ENCODE measurements at places on chromosomes 7 and 10. TPM values are rescaled to one million over a fixed set of nuclear protein-coding genes. Genes with fewer than 3 reads are reported as not detected.

Gene EPO
- total RNA-seq, result not detected

DNA sequence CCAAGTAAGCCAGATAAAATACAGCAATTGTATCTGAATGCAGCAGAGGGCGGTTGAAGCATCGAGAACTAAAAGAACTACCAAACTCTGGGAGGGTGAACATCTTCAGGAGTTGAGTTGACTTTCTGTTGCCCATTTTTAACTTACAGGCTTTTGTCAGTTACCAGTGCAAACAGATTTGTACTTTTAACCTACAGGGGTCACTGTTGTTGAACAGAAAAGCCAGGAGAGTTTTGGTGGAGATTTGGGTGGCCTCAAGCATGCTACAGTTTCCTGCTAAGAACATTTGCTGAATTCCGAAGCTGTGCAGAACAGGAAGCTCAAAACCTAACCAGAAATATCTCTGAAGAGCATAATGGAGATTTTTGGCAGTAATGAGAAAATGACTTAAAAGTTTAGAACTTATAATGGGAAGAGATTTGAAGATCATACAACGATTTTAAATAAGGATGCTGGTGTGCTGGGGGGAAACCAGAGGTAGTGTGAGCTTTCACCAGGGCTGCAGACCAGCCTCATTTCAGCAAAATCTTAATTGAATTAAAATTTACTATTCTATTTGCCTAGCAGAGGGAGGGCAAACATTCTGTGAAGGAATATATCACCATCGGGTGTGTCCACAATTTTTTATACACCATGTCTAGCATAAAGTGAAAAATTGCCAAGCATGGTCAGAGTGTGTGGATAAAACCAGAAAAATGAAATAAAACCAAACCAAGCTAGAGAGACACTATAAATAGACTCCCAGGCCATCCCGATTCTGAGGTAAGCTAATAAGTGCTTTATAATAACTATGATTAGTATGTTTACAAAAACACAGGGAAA, 208.6 kb upstream of the CCDC6 start:
- H3K4me1 ChIP-seq, result no peaks in the 10 kb centered on the region
- no peak overlapping the region for H3K27ac ChIP-seq
- no peak for DNase-seq
- H3K27me3 ChIP-seq, result no peaks in the 10 kb centered on the region
- H3K4me3 ChIP-seq, result no peak overlapping the region

- H3K27me3 ChIP-seq, result no peaks in the 10 kb centered on the region
- no peak for DNase-seq
- no peak overlapping the region for H3K27ac ChIP-seq
- peaks cover 6% of the 10 kb centered on the region for H3K36me3 ChIP-seq
- H3K4me3 ChIP-seq, result no peak overlapping the region
These were observed 14.2 kb downstream of the ANK3 start for GRCh38 chr10:60375293-60376004.

GRCh38 chr10:79449181-79450146, 4.0 kb upstream of the ZCCHC24 start:
- peaks cover 8% of the 10 kb centered on the region for H3K27me3 ChIP-seq
- DNase-seq, result no peak
- peak overlapping the region; percentile 6 for H3K27ac ChIP-seq

DNA sequence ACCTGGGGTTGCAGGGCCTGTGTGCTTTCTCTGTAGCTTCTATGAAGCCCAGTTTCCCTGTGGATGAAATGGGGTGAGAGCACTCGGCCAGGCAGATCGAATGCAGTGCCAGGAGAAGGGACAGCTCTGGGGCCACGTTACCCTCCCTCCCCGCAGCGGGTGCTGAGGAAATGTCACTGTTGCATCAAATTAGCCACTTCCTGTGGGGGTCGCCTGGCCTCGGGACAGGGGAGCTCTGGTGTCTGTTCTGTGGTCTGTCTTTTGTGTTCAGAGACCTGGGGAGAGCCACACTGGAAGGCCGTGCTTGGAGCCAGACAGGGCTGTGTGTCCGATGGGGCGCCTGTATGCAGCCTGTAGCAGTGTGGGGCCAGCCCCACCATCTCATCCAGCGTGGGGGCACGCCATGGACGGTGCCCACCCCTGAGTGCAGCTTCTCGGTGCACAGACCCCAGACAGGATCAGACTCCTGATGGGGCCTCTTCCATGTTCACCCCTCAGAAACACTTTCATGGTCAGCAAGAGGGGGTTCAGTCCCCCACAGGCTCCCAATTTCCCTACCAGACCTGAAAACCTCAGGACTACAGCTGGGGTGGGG, 13.6 kb downstream of the TTYH3 start:
- no peaks in the 10 kb centered on the region for H3K27me3 ChIP-seq
- H3K4me1 ChIP-seq, result peaks cover 8% of the 10 kb centered on the region
- no peak for DNase-seq
- no peaks in the 10 kb centered on the region for H3K36me3 ChIP-seq
- H3K4me3 ChIP-seq, result peak overlapping the region; percentile 82
- H3K27ac ChIP-seq, result no peak overlapping the region

GRCh38 chr10:42995537-42995936, 81.3 kb upstream of the RET start:
- H3K36me3 ChIP-seq, result no peaks in the 10 kb centered on the region
- H3K27ac ChIP-seq, result no peak overlapping the region
- DNase-seq, result no peak
- no peak overlapping the region for H3K4me3 ChIP-seq
- peaks cover 13% of the 10 kb centered on the region for H3K27me3 ChIP-seq

- H3K4me1 ChIP-seq, result no peaks in the 10 kb centered on the region
- no peak overlapping the region for H3K4me3 ChIP-seq
- H3K27ac ChIP-seq, result no peak overlapping the region
- no peak for DNase-seq
These were observed 261.9 kb downstream of the GRID1 start for GRCh38 chr10:86104611-86105145.

GRCh38 chr7:584122-584465, 64.4 kb upstream of the PDGFA start:
- peaks cover 15% of the 10 kb centered on the region for H3K4me1 ChIP-seq
- H3K4me3 ChIP-seq, result peak overlapping the region; percentile 90
- DNase-seq, result peak; percentile 81
- peak overlapping the region; percentile 99 for H3K27ac ChIP-seq

- no peak overlapping the region for H3K4me3 ChIP-seq
- H3K4me1 ChIP-seq, result peaks cover 11% of the 10 kb centered on the region
- no peaks in the 10 kb centered on the region for H3K27me3 ChIP-seq
- no peak for DNase-seq
These were observed 105.6 kb downstream of the APBB1IP start for GRCh38 chr10:26543567-26544306.

DNA sequence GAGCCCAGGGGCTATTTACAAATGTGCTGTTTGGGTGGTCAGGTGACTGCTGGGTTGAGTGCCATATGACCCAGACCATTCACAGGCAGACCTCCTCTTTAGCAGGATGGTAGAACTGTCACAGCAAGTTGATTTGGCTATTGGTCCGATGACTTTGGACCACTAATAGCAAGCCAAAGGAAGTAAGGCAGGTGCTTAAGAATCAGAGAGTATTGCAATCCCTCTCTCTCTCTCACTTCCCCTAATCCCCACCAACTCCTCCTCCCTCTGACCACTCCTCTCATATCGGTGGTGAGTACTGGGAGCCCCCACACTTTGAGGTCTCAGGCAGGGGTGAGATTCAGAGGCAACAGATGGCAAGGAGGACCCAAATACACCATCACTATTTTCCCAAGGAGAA, 165.3 kb downstream of the TRIL start:
- H3K4me1 ChIP-seq, result no peaks in the 10 kb centered on the region
- no peak overlapping the region for H3K4me3 ChIP-seq
- H3K27ac ChIP-seq, result no peak overlapping the region
- H3K36me3 ChIP-seq, result no peaks in the 10 kb centered on the region
- no peak for DNase-seq

- no peak overlapping the region for H3K4me3 ChIP-seq
- DNase-seq, result no peak
- H3K27me3 ChIP-seq, result peaks cover 4% of the 10 kb centered on the region
These were observed 68.9 kb downstream of the KLF6 start for GRCh38 chr10:3716093-3716492.
